ENCODE measurements at places on chromosomes 13 and 19.

DNA sequence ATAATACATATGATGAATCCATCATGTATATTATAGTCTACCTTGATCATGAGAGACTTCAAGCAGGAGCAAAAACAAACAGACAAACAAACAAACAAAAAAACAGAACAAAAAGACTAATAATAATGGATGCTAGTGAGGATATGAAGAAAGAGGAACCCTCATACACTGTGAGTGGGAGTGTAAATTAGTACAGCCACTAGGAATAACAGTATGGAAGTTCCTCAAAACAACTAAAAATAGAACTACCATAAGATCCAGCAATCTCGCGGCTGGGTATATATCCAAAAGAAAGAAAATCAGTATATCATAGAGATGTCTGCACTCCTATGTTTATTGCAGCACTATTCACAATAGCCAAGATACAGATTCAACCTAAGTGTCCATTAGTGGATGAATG, 7.0 kb upstream of the DLEU7 start:
- H3K4me3 ChIP-seq: no peak overlapping the region
- peaks cover 24% of the 10 kb centered on the region for H3K27me3 ChIP-seq
- DNase-seq: no peak
- H3K4me1 ChIP-seq: peaks cover 8% of the 10 kb centered on the region
- no peaks in the 10 kb centered on the region for H3K36me3 ChIP-seq
- no peak overlapping the region for H3K27ac ChIP-seq

DNA sequence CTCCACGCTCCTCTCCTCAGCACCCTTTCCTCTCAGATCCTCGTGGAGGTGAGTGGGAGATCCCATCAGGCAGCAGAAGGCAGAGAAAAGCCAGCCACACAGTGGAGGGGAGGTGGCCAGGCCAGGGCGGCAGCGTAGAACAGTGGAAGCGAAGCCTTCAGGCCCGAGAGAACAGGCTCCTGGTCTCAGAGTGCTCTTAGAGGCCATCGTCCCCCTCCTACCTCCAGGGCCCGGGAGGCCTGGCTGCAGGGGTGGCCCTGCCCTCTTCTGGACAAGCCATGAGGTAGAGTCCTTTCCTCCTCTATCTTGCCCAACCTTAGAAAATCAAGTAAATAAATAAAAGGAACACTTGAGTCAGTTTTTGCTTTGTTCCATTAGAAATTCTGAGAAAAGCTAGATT, 202.0 kb downstream of the KATNAL1 start:
- DNase-seq: no peak
- H3K36me3 ChIP-seq: peaks cover 2% of the 10 kb centered on the region
- peaks cover 10% of the 10 kb centered on the region for H3K27me3 ChIP-seq
- no peak overlapping the region for H3K4me3 ChIP-seq
- H3K4me1 ChIP-seq: no peaks in the 10 kb centered on the region
- no peak overlapping the region for H3K27ac ChIP-seq

- no peaks in the 10 kb centered on the region for H3K27me3 ChIP-seq
- DNase-seq: no peak
- peaks cover 67% of the 10 kb centered on the region for H3K4me1 ChIP-seq
- H3K4me3 ChIP-seq: peak overlapping the region; percentile 77
These were observed 334 bp upstream of the ANGPTL6 start for GRCh38 chr19:10102787-10103236.

DNA sequence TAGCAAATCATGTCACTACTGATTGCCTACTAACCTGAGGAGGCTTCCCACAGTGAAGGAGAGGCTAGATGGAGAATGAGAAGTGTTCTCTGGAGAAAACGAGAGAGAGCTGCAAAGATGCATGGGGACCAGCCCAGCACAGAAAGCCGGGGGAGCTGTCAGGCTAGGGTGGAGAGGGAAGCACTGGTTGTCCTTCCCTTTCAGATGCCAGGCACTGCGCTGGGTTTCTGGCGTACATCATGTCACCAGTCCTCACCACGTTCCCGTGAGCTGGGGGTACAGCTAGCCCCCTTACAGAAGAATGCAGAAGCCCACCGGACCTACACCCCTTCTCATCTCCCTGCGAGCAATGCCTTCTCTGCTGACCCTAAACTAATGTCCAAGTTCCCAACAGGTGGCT, 86.0 kb downstream of the STK24 start:
- DNase-seq: no peak
- H3K36me3 ChIP-seq: peaks cover 14% of the 10 kb centered on the region
- H3K27ac ChIP-seq: peak overlapping the region; percentile 13
- no peaks in the 10 kb centered on the region for H3K27me3 ChIP-seq

- H3K4me3 ChIP-seq: no peak overlapping the region
- DNase-seq: no peak
- H3K27ac ChIP-seq: no peak overlapping the region
- H3K4me1 ChIP-seq: no peaks in the 10 kb centered on the region
- H3K27me3 ChIP-seq: peaks cover 19% of the 10 kb centered on the region
These were observed 36.4 kb upstream of the IGSF23 start for GRCh38 chr19:44576843-44577565.

GRCh38 chr13:20923272-20923671, 20.7 kb upstream of the XPO4 start:
- no peak for DNase-seq
- no peaks in the 10 kb centered on the region for H3K4me1 ChIP-seq
- H3K4me3 ChIP-seq: no peak overlapping the region
- no peaks in the 10 kb centered on the region for H3K36me3 ChIP-seq
- H3K27ac ChIP-seq: no peak overlapping the region

- H3K4me1 ChIP-seq: peaks cover 16% of the 10 kb centered on the region
- no peak overlapping the region for H3K4me3 ChIP-seq
- H3K36me3 ChIP-seq: peaks cover 4% of the 10 kb centered on the region
- H3K27me3 ChIP-seq: no peaks in the 10 kb centered on the region
These were observed 35.5 kb upstream of the LDLR start for GRCh38 chr19:11053817-11054195.

DNA sequence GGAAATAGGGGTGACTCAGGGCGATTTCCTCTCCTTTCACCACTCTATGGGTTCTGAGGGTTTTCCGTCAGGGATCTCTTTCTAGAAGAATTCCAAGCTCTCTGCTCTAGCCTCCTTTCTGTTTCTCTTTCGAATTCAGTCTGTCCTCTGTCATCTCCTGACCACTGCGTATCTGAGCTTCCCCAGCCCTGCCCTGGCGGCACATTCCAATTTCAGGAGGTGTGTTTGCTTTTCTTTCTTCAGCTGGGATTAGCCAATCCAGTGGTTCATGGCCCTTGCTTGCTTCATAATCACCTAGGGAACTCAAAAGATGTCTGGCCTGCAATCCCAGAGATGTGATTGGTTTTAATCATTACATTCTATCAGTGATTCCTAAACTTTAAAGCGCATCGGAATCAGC, 9.4 kb downstream of the IFNL2 start:
- no peak overlapping the region for H3K4me3 ChIP-seq
- no peak for DNase-seq
- H3K27ac ChIP-seq: no peak overlapping the region
- no peaks in the 10 kb centered on the region for H3K27me3 ChIP-seq
- H3K4me1 ChIP-seq: peaks cover 5% of the 10 kb centered on the region

- DNase-seq: no peak
- no peak overlapping the region for H3K4me3 ChIP-seq
- H3K27me3 ChIP-seq: no peaks in the 10 kb centered on the region
- H3K4me1 ChIP-seq: no peaks in the 10 kb centered on the region
- H3K27ac ChIP-seq: no peak overlapping the region
These were observed 110.9 kb downstream of the KL start for GRCh38 chr13:33127009-33127551.

DNA sequence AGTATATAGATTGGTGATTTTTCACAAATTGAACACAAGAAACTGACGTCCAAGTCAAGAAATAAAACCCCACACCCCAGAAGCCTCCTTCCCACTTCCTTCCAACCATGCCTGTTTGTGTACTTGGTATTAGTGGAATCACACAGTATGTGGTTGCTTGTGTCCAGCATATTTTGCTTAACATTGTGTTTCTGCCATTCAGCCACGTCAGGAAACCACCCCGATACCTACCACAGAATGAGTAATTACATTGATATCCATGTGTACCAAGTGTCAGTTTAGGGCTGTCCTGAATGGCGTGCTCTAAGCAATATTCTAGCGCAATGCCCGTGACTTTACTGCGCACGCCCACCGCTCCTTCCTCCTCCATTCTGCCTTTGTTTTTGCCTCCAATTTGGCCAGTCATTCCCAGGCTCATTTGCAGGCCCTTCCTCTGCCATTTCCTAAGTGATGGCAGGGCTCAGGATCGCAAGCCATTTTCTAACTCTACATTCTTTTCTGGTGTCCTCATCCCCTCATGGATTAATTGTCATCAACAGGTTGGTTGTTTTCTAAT, 25.9 kb upstream of the MPHOSPH8 start:
- H3K4me1 ChIP-seq: no peaks in the 10 kb centered on the region
- H3K36me3 ChIP-seq: no peaks in the 10 kb centered on the region
- H3K27me3 ChIP-seq: peaks cover 42% of the 10 kb centered on the region
- H3K4me3 ChIP-seq: no peak overlapping the region

DNA sequence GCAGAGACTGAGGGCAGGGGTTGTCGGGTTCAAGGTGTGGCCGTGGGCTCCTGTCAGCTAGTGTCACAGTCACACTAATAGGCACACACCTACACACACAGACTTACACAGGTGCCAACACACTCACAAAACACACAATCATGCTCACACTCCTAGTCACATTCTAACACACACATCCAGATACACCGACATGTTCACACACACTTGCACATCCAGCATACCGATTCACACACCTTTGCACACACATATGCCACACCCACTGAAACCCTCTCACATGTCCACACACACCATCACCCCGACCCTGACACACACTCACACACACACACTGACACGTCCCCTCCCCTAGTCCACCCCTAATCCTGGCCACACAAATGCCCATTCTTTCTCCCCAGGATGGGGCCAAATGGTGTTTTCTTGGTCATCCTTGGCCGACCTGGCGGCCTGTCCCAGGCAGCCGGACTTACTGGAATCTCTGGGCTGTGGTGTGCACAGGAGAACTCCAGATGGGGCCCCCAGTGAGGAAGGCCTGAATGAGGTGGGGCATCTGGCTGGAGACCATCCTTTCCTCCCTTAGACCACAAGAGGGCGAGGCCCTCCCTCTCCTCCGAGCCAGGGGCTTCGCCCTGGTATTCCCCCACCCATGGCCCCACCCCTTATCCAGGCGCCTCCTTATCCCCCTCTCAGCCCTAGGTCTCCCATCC, 19.1 kb upstream of the PNMA8B start:
- peaks cover 5% of the 10 kb centered on the region for H3K4me1 ChIP-seq
- H3K36me3 ChIP-seq: no peaks in the 10 kb centered on the region
- H3K27ac ChIP-seq: no peak overlapping the region
- DNase-seq: no peak
- H3K4me3 ChIP-seq: no peak overlapping the region

DNA sequence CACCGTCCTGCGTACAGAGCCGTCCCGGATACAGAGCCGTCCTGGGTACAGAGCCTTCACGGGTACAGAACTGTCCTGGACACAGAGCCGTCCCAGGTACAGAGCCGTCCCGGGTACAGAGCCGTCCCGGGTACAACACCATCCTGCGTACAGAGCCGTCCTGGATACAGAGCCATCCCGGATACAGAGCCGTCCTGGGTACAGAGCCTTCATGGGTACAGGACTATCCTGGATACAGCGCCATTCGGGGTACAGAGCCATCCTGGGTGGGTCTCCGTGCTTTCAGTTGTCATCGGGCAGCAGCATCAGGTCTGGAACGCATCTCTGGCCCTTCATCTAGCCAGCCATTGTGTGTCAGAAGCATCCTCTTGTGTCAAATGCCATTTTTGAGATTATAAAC, 222.3 kb upstream of the SOX1 start:
- peaks cover 12% of the 10 kb centered on the region for H3K27me3 ChIP-seq
- no peak for DNase-seq
- no peak overlapping the region for H3K4me3 ChIP-seq
- H3K27ac ChIP-seq: no peak overlapping the region
- H3K4me1 ChIP-seq: no peaks in the 10 kb centered on the region

- H3K27ac ChIP-seq: no peak overlapping the region
- H3K4me1 ChIP-seq: no peaks in the 10 kb centered on the region
- no peak overlapping the region for H3K4me3 ChIP-seq
- H3K36me3 ChIP-seq: no peaks in the 10 kb centered on the region
- H3K27me3 ChIP-seq: peaks cover 63% of the 10 kb centered on the region
- no peak for DNase-seq
These were observed 33.2 kb upstream of the CASP14 start for GRCh38 chr19:15015946-15016542.

DNA sequence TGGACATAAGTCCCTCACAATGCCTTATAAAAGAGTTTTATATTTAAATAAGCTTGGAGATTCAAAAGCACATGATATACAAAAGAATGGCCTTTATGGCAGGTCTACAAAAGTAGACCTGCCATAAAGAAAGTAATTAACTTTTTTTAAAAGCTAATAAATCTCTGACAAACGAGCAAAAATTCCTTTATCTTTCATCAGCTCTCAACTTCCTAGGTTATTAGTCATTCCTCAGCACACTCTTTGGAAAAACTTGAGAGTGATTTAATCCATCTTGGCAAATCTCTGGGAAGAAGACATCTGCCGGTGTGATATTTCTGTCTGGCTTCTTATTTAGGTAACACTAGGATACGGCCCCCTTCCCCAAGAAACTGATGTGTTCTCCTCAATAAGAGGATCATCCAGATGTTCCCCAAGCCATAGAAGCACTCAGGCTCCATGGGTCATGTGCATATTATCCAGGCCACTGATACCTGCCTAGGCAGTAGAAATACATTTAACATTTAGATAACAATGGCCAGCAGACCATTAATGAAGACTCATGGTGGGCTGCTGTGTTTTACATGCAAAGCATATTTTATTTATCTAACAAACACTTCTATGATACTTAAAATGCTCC, 372.7 kb downstream of the LIG4 start:
- H3K4me3 ChIP-seq: no peak overlapping the region
- no peaks in the 10 kb centered on the region for H3K27me3 ChIP-seq
- H3K4me1 ChIP-seq: no peaks in the 10 kb centered on the region
- H3K27ac ChIP-seq: no peak overlapping the region
- no peaks in the 10 kb centered on the region for H3K36me3 ChIP-seq

- no peak overlapping the region for H3K4me3 ChIP-seq
- H3K27ac ChIP-seq: no peak overlapping the region
- no peak for DNase-seq
These were observed 20.6 kb upstream of the PCCA start for GRCh38 chr13:100068133-100068931.

DNA sequence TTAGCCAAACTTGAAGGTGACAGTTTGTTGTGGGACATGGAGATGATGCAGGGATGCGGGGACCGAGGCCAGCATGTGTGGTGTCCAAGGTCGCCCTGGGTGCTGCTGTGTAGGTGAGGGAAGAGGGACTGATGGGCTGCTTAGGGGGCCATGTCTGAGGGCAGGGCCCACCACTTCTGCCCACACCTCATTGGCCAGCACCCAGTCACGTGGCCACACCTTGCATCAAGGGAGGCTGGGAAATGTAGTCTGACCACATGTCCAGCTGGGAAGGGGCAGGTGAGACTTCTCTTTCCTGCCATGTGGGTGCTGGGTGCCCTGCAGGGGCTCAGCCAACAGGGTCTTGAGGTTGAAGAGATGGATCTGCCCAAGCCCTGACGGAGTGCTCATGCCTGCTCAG, 88.9 kb downstream of the KDM4B start:
- no peak overlapping the region for H3K27ac ChIP-seq
- no peak for DNase-seq
- H3K27me3 ChIP-seq: no peaks in the 10 kb centered on the region
- peaks cover 5% of the 10 kb centered on the region for H3K36me3 ChIP-seq

Measured in central memory CD8-positive, alpha-beta T cell (primary cell).